ENCODE measurements at places on chromosomes 16 and 17.

- no peak for DNase-seq
Measured at GRCh38 chr17:28133562-28133970, 91.1 kb downstream of the NLK start.

GRCh38 chr17:49015179-49015923 is 18.2 kb downstream of the IGF2BP1 start:
- DNase-seq, result no peak

DNA sequence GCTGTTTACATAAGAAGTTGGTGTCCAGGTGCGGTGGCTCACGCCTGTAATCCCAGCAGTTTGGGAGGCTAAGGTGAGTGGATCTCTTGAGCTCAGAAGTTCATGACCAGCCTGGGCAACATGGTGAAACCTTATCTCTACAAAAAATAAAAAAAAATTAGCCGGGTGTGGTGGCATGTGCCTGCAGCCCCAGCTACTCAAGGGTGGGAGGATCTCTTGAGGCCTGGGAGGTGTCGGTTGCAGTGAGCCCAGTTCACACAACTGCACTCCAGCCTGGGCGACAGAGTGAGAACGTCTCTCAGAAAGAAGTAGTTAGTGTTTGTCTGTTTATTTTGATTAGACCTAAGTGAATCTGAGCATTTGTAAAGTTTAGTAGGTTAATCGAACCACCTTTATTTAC is 12.8 kb downstream of the DDX19A start:
- DNase-seq, result no peak

DNA sequence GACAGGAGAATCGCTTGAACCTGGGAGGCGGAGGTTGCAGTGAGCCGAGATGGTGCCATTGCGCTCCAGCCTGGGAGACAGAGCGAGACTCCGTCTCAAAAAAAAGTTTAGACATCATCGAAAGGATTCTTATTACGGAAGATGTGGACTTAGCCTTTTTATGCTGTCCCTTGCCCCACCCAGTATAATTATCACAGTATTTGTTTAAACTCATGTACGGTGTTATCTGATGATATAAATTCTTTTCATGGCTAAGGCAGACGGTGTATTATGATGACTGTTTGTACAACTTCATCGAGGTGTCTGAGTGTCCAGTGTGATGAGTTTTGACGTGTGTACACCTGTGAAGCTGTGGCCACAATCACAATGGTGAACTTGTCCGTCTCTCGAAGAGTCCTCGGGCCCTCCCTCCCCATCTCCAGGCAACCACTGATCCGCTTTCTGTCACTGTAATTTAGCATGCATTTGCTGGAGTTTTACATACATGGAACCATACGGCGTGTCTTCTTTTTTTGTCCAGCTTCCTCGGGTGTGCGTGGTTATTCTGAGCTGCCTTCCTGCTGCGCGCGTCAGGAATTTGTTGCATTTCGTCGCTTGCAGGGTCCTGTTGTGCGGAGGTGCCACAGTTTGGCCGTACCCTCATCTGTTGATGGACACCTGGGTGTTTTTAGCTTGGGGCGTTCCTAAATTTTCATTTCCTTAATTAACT is 26.2 kb downstream of the BAIAP2 start:
- no peak for DNase-seq

DNA sequence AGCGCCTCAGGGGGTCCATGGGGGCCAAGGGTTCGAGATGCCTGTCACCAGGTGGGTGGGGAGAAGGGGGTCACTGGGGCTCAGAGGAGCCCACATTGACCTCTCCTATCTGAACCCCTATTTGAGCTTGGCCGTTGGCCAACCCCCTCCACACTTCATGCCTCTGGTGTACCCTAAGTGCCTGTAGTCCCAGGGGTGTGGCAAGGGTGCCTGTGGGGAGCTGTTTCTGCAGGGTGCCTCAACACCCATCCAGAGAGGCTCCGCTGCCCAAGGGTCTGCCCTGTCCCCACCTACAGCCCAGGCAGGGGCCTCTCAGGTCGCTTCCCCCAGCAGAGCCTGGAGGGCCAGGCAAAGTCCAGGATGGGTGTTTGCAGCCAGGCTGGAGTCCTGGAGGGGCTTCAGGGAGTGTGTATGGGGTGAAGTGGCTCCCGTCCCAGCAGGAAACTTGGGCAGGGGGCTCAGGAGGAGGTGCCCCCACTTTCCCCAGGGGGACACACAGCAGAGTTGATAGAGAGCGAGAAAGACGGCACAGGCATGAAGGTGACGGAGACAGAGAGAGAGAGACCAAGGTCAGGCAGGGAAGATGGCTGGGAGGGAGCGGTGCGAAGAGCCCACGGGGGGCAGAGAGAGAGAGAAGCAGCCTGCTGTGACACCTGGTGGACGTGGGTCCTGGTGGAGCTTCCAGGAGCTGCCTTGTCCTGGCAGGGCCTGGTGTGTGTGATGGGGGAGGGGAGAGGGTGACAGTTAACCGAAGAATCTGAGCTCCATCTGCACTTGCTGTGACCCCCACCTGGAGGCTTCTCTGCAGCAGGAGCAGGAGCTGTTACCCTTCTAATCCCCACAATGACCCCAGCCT is at the start of gene SEPTIN12:
TSS of gene SEPTIN12 (minus strand) at position 719 of the 856 bp plus-strand sequence. CDS start at position 19, 700 bp downstream.
- peak; percentile 32 for DNase-seq

GRCh38 chr16:12239226-12239625 is 262.7 kb downstream of the SNX29 start:
- DNase-seq, result no peak

GRCh38 chr16:70399381-70399780 is 39.5 kb downstream of the ST3GAL2 start:
- DNase-seq, result no peak

- no peak for DNase-seq
Measured at GRCh38 chr16:28917095-28917494, 7.9 kb downstream of the RABEP2 start.

DNA sequence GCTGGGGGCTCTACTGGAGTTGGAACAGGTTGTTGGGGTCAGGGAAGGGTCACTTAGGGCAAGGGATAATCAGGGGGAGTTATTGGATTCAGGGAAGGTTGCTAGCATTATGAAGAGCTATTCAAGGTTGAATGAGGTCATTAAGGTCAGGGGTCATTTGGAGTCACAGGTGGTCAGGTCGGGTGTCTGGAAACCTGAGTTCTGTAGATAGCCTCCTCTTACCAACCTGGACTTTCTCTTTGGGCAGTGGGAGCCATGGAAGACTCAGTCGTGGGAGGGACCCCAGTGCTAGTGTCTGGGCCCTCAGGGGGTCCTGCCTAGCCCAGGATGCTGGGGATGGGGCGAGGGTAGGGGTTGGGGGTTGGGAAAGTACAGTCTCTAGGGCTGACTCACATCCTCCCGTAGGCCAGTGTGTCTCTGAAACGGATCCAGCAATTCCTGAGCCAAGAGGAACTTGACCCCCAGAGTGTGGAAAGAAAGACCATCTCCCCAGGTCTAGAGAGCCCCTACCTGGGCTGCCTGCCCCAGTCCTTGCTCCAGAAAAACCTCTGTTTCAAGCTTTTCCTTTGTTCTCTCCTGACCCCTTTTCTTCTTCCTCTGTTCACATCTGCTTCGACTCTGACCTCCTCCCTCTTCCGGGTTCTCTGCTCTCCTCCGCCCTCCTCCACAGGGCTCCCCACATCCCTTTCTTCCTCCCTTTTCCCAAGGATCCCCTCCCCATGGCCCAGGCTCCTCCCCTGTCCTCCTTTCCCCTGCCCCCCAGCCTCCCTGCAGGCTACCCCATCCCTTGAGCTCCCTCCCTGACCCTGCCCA is 33.5 kb downstream of the ABCC3 start:
- DNase-seq, result no peak

GRCh38 chr17:77363821-77364361 is 223.1 kb downstream of the SEC14L1 start:
- DNase-seq, result no peak

DNA sequence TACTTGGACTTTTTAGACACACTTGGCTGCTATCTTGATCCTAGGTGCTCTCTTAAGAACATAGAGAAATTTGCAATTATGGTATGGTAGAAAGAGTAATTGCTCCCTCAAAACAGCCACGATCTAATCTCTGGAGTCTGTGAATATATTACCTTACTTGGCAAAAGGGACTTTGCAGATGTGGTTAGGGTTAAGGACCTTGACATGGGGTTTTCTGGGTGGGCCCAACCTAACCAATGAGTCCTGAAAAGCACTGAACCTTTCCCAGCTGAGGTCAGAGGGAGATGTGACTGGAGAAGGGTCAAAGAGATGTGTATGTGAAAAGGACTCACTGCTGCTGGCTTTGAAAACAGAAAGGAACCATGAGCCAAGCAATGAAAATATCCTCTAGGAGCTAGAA is 26.7 kb upstream of the MED13 start:
- DNase-seq, result no peak

- DNase-seq, result peak; percentile 54
Measured at GRCh38 chr16:84228256-84228838, 11.5 kb downstream of the KCNG4 start.

- DNase-seq, result no peak
Measured at GRCh38 chr17:5069724-5070123, 8.5 kb upstream of the ZFP3 start.

DNA sequence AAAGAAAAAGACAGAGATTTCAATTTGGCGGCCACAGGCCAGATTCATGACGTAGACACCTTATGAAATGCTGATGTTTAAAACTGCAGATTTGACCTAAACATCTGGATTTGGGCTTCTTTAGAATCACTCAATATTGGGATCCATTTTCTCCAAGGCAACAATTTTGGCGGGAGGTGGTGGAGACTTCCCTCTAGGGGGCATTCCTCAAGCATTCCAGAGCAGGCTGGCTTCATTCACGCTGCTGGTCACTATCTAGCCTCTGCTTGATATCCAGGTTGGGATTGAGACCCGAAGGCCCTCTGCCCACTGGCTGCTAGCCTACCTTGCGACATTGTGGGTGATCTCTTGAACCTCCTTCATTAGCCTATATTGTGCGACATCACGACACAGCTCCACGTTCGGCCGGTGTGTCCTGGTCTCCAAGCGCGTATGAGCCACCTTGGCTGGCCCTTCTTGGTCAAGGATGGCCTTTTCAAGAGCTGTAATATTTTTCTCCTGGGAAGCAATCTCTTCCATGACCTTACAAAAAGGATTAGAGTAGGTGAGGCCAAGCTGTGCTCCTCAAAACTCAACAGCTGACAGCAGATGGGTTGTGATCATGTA is 24.5 kb downstream of the FBXO39 start:
- DNase-seq, result peak; percentile 69
